ENCODE measurements at places on chromosomes 7 and 10.

- DNase-seq: no peak
Measured at GRCh38 chr10:80509403-80510161, 28.1 kb upstream of the SH2D4B start.

DNA sequence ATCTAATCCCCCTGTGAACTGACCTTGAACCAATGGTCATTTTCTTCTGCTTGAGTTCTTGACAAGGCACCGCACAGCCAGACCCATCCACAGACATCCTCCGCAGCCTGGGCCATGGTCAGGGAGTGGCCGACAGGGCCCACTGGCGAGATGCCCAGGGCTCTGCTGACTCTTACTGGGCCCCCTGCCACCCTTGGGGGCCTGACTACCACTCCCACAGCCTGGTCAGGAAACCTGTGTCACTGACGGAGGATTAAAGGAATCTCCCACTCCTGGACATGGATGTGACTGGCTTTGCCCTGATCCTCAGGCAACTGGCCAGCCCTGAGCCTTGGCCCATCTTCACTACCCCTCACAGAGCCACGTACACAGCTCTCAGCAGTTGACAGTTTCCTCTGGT lies 50.4 kb upstream of the ENO4 start:
- DNase-seq: no peak

DNA sequence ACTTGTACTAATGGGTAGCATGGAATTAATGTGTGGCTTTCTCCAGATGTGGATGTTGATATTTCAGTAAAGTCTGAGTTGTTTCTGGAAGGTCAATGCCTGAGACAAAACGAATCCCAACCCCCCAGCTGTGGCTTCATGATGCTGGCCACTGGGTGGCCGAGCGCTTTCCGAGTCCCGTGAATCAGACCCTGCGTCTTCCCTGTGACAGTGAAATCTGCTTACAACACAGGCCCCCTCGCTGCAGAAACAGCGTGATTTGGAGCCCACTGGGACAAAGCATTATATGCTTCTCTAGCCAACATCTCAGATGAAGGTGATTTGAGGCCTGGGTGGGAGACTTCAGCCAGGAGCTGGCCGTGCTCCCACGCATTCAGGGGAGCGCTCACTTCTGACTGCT lies 124.7 kb downstream of the WDR37 start:
- no peak for DNase-seq

DNA sequence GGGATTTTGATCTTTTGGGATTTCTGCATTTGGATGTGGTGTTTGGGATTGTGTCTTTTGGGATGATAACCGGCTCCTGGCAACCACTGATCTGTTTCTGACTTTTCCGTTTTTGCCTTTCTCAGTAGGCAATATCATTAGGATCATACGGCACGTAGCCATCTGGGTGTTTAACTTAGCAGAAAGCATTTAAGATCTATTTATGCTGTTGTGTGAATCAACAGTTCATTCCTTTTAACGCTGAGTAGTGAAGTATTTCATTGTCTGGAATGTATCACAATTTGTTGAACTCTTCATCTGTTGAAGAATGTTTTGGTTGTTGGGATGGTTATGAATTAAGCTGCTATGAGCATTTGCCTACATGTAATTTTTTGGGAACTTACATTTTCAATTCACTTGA lies 459.6 kb downstream of the SDK1 start:
- DNase-seq: no peak
